Right lung (tissue), 10 donors: ENCODE measurements at places on chromosomes 13 and 19. TPM values are rescaled to one million over a fixed set of nuclear protein-coding genes. Genes with fewer than 3 reads are reported as not detected.
A peak's percentile ranks its signal among the peaks of the same experiment; 100 is the strongest.

- DNase-seq: no peak
Measured at GRCh38 chr13:78998630-78999315, 339.8 kb upstream of the OBI1 start.

DNA sequence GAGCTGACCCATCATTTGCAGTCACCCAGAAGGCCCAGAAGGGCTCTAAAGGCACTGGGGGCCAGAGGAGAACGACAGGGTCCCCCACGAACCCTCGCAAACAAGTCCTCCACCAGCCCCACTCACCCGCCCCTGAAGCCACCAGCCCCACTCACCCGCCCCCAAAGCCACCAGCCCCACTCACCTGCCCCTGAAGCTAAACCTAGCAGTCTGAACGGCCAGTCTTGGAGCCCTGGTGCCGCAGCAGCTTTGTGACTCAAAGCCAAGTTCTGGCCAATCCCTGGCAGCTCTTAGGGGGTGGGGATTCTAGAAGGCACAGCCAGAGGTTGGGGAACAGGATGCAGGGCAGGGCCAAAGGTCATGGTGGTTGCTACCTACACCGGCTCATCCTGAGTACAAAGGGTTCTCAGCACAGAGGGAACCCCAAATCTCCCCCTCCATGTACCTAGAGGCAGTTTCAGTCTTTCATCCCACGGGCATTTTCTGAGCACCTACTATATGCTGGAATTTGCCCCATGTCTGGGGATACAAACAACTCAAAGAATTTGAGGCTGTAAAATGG, at the start of gene IQCN:
Gene IQCN (minus strand): TSS at position 234 of the 562 bp plus-strand sequence. CDS start 4,974 bp downstream, outside the sequence.
- peak; percentile 54 for DNase-seq

GRCh38 chr13:41652735-41653361, 195.5 kb downstream of the RGCC start:
- peak; percentile 60 for DNase-seq

Gene ZNF20
- polyA plus RNA-seq: 10.6 TPM

Gene KLC3
- 0.59 TPM for polyA plus RNA-seq

Gene SOX21
- 0.61 TPM for polyA plus RNA-seq

Gene DYRK1B
- polyA plus RNA-seq: 27.7 TPM

Gene CEACAM21
- 3.6 TPM for polyA plus RNA-seq
